ENCODE measurements at places on chromosomes 7 and 10.

DNA sequence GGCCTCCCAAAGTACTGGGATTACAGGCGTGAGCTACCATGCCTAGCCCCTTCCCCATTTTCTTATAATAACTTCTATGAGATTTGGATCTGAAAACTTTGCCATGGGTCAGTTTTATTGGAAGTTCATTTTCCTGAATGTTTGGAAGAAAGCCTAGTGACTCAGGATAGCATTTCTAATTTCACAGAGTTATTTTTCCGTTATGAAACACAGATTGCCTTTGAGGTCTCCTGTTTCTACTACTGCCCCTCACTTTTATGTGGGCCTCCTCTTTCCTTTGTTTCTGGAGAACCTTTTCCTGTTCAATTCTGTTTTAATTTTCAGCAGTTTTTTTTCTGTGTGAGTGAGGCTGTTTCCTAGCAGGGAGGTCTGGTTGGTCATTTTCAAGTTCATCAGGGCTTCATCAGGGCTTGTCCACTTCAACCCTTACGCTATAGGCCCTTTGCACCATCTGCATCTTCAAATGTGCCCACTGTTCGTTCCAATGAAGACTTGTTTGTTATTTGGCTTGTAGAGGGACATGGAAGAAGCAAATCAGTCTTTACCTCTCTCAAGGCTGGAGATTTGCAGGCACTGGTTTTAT, 58.7 kb downstream of the BMPR1A start:
- DNase-seq, result no peak

GRCh38 chr7:133054162-133054840, 27.6 kb downstream of the CHCHD3 start:
- DNase-seq, result no peak

DNA sequence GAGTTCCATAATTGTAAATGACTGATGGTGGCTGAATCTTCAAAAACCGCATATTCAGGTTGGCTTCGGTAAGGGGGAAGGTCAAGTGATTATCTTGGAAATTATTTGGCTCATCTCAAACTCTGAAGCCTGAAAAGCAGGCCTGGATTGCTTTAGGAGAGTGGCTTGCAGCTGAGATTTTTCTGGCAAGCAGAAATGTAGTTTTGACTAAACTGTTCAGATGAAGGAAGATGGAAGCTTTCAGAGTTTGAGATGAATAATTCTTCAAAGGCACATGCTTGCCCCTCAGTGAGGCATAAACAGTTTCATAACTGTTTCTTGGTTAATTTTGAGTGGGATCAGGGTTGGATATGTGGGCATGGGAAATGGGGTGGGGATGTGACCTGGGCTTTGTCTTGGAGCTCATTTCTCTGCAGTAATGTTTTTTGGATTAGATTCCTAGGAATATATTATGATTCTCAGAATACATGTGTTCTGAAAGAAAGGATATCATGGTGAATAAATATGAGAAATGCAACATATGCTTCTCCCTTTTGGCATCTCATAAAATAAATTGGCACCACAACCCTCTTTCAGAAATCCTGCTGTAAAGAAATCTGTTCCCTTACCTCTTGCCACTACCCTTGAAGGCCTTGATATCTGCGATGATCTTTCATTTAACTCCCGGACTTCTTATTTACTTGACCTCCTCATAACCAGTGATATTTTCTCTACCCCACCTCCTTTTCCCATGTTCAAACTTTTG, 469.2 kb downstream of the ADRA2A start:
- DNase-seq, result no peak

GRCh38 chr10:27949528-27950241, 49.2 kb downstream of the ODAD2 start:
- no peak for DNase-seq

DNA sequence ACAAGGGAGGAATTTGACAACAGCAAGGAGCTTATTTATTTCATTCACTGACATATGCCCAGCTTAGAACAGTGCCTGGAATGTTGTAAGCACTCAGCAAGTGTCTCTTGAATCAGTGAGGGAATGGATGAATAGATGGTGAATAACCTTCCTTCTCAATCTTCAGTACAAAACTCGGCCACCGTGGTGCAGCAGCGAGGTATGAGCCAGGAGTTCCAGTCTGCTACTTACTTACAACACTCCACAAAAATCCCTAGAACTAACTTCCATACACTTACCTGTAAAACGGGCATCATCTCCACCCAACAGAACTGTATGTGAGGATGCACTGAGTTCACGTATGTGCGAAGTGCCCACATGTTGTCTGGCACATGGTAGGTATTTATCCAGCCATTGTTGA, 237.4 kb downstream of the WDR11 start:
- peak; percentile 22 for DNase-seq
